Kidney capillary endothelial cell (primary cell): ENCODE measurements at places on chromosomes 4 and X.

DNA sequence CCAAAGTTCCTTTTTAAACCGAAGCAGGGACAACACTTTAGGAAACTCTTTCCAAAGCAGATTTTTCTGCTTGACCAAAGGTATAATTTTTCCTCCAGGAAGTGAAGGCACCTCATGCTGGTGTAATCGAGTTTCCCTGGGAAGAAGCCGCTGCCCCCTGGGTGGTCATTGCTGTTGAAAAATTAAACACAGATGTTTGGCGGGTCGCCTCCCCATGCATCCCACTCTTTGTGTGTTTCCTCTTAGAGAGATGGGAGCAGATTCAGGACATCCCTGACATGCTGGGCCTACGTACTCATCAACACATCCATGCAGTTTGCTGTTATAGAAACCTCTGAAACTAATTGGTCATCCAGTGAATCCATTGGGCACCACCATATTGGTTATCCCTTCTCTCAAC lies 179.2 kb upstream of the HCCS start:
- DNase-seq, result no peak

DNA sequence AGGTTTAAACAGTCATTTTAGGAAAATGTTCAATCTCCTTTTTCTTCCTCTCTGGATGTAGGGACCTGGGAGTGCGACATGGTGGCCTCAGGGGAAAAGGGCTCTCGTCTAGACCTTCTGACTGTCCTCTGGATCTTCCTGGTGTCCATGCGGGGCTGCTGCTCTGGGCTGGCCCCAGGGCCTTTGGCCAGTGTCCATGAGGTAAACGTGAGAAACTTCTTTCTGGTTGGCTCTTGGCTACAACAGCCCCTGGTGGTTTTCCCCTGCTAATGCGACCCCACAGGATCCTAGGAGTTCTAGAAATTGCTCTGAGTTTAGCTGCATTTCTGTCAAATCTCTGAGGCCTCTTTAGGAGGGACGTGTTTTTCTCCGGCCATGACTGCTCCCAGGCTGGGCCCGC lies 85.7 kb downstream of the MFAP3L start:
- DNase-seq, result no peak

DNA sequence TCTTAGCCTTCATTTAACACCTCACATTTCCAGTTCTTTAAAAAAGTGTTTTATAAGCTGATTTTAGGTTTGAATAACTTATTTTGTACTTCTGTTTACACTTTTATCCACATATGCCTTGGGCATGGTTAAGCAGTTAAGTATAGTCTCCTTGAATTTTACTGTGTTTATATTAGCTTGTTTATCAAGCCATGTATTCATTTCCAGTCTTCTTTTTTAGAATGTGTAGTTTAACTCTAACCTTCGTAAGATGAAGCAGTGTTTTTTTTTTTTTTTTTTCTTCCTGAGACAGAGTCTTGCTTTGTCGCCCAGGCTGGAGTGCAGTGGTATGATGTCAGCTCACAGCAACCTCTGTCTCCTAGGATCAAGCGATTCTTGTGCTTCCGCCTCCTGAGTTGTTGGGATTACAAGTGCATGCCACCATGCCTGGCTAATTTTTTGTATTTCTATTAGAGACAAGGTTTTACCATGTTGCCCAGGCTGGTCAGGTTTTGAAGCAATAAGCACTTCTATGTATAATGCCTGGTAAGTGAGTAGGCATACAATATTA lies 42.5 kb downstream of the BMP2K start:
- no peak for DNase-seq

DNA sequence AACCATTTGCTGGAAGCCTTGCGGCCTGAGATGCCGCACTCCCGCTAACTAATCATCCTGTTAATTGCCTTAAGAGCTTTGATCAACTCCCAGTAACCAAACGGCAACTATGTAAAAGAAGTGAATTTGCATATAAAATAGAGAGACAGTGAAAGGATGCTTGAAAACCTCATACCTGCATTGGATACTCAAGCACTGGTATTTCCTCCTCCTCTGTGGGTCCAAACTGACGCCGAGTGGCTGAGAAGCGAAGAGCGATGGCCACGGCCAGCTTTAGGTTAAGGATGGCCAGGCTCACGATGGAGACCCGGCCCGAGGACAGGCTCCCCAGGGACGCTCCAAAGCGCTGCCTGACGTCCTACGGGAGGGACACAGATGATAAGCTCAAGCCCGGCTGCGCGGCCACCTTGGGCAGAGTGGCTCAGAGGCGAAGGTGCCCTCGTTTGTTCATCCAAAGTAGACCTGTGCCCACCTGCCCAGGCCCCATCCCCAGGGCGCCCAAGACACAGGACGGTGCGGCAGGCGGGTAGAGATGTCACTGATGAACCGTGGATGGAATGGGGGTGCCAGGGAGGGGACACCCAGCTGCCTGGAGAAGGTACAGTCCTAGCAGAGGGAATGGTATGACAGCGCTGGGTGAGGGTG lies 43.6 kb downstream of the ACOX3 start:
- no peak for DNase-seq

DNA sequence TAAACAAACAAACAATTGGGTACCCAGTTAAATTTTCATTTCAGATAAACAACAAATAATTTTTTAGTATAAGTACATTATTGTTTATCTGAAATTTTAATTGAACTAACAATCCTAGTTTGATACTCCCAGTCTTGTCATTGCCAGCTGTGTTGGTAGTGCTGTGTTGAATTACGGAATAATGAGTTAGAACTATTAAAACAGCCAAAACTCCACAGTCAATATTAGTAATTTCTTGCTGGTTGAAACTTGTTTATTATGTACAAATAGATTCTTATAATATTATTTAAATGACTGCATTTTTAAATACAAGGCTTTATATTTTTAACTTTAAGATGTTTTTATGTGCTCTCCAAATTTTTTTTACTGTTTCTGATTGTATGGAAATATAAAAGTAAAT lies 2.9 kb downstream of the CXCL8 start:
- no peak for DNase-seq

DNA sequence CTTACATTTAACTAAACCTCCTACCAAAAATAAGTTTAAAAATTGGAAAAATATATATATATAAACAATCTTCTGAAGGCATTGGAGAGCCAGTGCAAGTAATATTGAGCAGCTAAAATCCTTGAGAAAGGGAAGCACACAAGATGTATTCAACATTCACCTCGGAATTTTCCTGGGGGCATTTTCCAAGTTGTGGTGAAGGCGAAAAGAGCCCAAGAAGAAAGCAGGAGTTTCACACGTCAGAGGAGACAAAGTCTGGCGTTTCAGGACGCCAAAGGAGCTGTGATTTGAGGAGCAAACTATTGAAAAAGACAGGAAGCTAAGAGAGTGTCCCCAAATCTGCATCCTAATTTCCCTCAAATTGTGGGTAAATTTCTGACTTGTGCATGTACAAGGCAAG lies 9.1 kb upstream of the GASK1B start:
- DNase-seq, result no peak

- peak; percentile 48 for DNase-seq
These were observed 39.5 kb downstream of the NSD2 start for GRCh38 chr4:1910643-1911042.

GRCh38 chrX:119290476-119290875 lies 54.4 kb downstream of the PGRMC1 start:
- no peak for DNase-seq

DNA sequence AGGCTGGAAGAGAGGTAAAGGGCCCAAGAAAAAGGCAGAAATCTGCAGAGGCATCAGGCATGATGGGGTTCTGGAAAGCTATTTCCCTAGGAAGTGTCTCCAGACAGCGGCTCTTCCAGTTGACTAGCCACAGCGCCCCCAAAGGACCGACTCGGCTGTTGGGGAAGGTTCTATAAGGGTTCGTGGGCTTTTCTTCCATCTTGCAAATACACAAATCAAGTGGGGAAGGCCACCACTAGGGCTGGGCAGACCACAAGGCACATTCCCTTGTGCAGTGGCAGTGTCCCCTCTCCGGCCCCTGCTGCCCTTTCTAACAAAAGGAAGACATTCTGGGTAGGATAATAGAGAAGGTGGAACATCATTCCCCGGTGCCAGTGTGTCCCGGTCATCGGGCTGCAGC lies 18.2 kb downstream of the BCOR start:
- no peak for DNase-seq

GRCh38 chr4:184955636-184956035 lies 62.7 kb upstream of the HELT start:
- DNase-seq, result no peak

DNA sequence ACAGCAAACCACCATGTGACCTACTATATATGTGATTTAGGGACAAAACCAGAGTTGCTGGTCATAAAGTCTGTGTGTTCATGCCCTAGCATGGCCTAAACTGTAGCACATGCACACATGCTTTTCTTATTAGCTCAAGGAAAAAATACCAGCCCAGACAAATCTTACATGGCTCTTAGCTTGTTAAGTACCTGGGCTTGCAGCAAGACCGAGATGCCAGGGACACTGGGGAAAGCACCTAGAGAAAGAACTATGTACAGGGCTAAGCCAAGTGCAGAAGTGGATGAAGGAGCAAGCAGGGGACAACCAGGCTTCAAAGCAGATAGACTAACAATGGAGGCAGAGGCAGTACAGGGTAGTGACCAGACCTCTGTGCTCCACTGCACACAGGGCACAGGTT lies 3.4 kb upstream of the GABRE start:
- no peak for DNase-seq

- no peak for DNase-seq
These were observed 27.8 kb upstream of the MSANTD1 start for GRCh38 chr4:3221184-3221494.

DNA sequence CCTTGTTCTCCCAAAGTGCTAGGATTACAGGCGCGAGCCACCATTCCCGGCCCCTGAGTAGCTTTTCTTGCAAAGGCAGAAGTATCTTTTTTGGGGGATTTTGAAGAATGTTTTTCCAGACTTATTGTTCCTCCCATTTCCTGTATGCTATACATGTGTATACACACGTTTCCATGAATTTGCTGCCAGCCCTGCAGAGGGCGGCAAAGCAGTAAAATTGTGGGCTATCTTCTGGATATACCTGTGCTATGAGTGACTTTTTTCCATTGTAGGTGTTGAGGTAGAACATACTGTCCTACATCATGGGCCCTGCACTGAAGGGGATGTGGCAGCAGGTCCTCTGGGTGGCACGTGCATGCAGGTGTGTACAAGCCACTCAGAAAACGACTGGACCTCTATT lies 16.9 kb upstream of the MED28 start:
- no peak for DNase-seq

DNA sequence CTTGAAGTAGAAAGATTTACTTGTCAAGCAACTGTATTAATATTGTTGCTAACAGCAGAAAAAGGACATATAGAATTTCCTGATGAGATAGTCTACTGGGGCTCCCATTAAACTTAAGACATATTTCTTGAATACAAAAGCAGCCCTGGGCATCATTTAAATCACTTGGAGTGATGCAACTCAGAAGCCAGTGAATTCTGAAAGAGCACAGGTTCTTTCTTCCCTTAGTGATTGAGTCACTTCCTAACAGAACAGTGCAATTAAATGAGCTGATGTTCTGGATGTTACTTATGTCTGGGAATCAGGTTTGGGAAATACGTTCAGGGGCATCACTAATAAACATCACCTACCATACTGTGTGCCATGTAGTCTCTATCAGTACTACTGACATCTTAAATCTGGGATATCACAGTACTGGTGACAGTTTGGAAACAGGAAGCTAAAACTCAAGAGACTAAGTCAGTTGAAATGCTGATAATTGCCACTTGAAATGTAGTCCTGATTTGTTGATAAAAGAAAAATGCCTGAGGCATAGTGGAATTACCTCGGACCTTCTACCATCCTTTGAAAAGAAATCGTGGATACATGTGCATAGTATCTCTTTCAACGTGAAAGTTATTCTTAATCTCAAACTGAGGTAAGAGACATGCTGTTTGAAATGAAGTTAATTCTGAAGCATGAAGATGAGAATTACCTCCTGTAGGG lies 249.2 kb upstream of the GPRIN3 start:
- no peak for DNase-seq

DNA sequence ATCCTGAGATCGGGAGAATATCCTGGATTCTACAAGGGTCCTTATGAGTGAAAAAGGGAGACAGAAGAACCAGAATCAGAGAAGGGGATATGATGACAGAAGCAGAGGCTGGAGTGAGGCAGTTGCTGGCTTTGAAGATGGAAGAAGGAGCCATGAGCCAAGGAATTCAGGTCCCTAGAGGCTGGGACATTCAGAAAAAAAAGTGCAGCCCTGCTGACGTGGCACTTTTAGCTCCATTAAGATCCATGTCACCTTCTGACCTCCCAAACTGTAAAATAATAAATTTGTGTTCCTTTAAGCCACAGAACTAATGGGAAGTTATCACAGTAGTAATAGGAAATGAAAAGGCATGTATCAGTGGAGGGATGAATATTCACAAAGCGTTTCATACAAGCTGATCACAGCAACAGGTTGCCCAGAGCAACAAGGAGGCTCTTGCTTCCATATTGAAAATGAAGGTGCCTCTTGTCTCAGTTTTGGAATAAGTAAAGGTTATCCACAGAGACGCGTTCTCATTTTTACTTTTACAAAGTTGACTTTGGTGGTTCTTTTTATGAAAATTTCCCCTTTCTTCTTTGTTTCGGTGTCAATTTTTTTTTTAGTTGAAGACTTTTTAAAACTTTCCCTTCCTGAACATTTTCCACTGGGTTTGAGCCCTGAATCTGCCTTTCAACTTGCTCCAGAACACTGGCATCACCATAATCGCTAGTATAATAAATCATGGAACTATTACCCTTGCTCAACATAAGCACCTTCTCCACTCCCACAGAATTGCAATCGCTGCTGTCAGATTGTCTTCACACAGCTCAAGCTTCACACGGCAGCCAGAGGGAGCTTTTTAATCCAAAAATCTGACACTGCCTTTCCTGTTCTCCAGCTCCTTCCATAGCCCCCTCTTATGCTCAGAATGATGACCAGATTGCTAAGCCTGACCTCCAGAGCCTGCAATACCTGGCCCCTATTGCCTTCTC lies 127.6 kb upstream of the RBPJ start:
- no peak for DNase-seq

- peak; percentile 15 for DNase-seq
These were observed 48.8 kb downstream of the RPS6KA3 start for GRCh38 chrX:20217906-20218305.
